NCI-H1048 (cell line): ENCODE measurements at places on chromosomes 5 and 9.

GRCh38 chr9:127344368-127345000 lies 52.5 kb upstream of the SLC2A8 start:
- no peak for DNase-seq

DNA sequence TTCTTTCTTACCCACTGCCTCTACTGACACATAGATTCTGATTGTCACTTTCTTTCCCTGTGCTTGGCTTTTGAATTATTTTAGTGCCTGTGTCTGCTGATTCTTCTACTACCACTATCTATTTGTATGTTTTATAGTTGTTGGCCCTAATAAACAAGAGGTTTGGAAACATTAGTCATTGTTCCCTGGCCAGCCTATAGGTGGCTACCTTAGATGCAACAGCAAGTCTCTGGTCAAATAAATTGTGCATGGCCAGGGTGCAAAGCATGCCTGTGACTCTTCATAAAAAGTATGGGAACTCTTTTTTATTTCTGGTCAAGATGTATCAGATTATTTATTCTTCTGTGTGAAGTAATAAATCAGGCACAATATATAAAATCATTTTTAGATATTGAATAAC lies 124.4 kb downstream of the PLK2 start:
- DNase-seq = no peak

- DNase-seq = no peak
Observed at GRCh38 chr9:127612939-127613582, 984 bp downstream of the STXBP1 start.

GRCh38 chr9:129032541-129033159 lies 3.8 kb upstream of the MIGA2 start:
- no peak for DNase-seq

- DNase-seq = no peak
Observed at GRCh38 chr5:123364441-123365155, 58.6 kb downstream of the CEP120 start.
